ENCODE measurements at places on chromosomes 5 and 9. TPM values are rescaled to one million over a fixed set of nuclear protein-coding genes. Genes with fewer than 3 reads are reported as not detected.

LRRC19 gene
- not detected for polyA plus RNA-seq

DNA sequence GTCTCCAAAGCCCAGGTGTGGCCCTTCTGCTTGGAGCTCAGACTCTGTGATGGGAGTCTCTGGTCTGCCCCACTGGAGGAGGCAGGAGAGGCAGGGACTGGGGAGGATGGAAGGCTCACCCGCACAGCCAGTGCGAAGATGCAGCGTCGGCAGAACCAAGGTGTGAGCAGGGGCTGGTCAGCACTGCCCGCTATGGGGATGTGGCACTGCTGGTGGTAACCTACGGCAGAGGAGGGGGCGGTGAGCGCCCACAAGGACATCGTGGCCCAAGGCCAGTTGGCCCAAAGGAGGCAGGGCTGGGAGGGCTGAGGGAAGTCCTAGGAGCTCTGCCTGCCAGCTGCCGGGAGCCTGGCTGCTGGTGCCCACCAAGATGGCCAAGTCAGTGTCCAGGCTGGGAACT lies 7.3 kb downstream of the PHF19 start:
- no peak for DNase-seq
- peaks cover 27% of the 10 kb centered on the region for H3K36me3 ChIP-seq
- peaks cover 4% of the 10 kb centered on the region for H3K4me1 ChIP-seq
- no peak overlapping the region for H3K27ac ChIP-seq
- no peak overlapping the region for H3K4me3 ChIP-seq

DNA sequence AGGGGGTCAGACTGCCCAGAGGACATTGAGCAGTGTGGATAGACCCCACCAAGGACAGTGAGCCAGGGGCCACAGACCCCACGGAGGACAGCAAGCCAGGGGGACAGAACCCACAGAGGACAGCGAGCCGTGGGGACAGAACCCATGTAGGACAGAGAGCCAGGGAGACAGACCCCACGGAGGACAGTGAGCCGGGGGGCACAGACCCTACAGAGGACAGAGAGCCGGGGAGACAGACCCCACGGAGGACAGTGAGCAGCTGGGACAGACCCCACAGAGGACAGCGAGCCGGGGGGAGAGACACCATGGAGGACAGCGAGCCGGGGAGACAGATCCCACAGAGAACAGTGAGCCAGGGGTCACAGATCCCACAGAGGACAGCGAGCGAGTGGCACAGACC lies 3.4 kb upstream of the ZDHHC11 start:
- H3K4me3 ChIP-seq = no peak overlapping the region
- H3K4me1 ChIP-seq = peaks cover 13% of the 10 kb centered on the region
- H3K36me3 ChIP-seq = no peaks in the 10 kb centered on the region
- H3K27ac ChIP-seq = no peak overlapping the region
- no peak for DNase-seq

- no peak overlapping the region for H3K4me3 ChIP-seq
- H3K27me3 ChIP-seq = no peaks in the 10 kb centered on the region
- DNase-seq = no peak
- H3K27ac ChIP-seq = no peak overlapping the region
- no peaks in the 10 kb centered on the region for H3K36me3 ChIP-seq
Observed at GRCh38 chr5:1075555-1075881, 36.3 kb downstream of the SLC12A7 start.
